ENCODE measurements at places on chromosomes 2 and 18.
A peak's percentile ranks its signal among the peaks of the same experiment; 100 is the strongest.

GRCh38 chr2:5538772-5539171, 153.4 kb upstream of the SOX11 start:
- no peak for DNase-seq

GRCh38 chr18:79315596-79315995, 80.1 kb upstream of the NFATC1 start:
- no peak for DNase-seq

DNA sequence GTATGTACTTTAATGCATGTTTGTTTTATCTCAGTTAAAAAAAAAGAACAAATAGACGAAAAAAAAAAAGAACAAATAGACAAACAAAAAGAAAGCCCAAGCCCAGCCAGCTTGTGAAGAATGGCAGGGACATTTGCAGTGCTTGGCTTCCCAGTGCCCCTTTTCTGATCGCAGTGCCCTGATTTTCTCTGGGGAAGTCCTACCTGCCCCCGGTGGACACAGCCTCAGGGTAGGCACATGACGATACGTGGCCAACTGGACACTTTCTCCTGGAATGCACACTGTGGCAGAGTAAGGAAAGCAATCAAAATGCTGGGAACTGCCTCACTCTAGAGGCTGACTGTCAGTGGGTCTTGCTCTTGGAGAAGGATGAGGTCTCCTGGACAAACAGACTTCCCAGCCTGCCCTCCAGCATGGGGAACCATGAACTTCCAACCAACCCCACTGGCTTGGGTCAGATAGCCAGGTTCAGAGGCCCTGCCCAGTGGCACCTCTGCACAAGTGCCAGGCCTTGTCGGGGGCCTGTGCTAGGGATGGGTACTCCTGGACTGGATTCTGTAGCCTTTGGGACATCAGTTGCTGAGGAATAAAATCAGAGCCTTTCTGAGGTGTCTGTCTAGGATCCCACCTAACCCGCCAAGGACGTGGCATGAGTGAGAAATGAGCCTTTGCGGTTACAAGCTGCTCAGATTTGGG, 76.7 kb downstream of the INHBB start:
- DNase-seq: no peak

GRCh38 chr2:32591669-32592463, 36.0 kb upstream of the TTC27 start:
- no peak for DNase-seq

GRCh38 chr2:170436077-170436943, 258.4 kb downstream of the MYO3B start:
- no peak for DNase-seq

- no peak for DNase-seq
Measured at GRCh38 chr2:148305476-148305875, 284.6 kb downstream of the MBD5 start.

- peak; percentile 100 for DNase-seq
Measured at GRCh38 chr2:69914164-69914949, 552 bp upstream of the MXD1 start.

- DNase-seq: no peak
Measured at GRCh38 chr2:47070155-47070919, 84.8 kb downstream of the STPG4 start.

DNA sequence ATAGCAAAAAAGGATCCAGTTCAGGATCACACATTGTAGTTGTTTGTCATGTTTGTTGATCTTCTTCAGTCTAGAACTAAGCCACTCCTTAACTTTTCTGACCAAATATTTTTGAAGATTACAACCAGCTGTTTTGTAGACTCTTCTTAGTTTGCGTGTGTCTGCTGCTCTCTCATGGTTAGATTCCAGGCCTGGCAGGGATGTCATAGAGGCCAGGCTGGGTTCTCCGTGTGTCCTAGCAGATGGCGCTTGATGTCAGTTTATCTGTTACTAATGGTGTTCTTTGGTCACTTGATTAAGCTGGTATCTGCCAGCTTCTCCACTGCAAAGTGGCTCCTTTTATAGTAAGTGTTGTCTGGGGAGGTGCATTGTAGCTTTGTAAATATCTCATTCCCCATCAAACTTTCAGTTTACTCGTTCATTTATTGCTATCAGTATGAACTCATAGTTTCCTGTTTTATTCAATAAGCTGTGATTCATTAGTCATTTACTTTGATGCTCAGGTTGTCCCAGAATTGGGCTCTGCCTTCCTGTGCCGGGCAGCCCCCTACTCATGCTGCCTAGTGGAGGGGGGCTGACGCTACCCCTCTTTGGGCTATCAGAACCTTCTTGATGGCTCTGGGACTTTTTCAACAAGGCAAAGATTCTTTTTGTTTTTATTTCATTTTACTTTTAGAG, 42.1 kb downstream of the GRHL1 start:
- no peak for DNase-seq

DNA sequence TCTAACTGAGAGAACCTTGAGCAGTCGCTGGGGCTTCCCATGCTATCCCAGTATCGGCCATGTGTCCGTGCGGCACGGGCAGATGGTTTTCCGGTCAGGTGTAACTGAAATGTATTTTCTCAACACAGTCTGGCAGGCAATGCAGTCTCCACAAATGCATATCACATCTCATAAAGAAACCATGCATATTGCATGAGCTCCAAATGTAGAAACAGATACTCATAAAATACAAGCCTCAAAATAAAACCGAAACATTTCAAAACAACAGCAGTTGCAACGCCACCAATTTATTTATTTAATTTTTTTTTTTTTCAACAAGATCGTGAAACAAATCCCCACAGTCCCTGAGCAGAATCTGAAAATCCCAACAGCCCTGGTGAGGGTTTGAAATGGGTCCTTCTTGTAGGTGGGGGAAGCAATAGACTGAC, 299.4 kb downstream of the LPIN1 start:
- DNase-seq: no peak

- DNase-seq: no peak
Measured at GRCh38 chr2:165192729-165193128, 11.1 kb downstream of the SCN3A start.

DNA sequence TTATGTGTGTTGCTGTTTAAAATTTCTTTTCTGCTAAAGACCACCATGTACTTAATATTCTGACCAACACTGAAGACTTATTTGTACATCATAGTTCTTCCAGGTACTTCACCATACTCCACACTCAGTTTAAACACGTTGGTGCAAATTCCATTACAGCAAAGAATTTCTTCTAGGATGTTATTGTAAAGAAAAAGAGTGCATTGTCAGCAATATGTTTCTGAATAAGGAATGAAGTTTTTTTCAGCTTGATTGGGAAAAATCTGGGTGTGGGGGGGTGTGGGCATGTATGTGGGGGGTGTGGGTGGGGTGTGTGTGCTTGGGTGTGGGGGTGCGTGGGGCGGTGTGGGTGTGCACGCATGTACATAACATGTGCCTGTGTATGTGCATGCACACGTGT, 164.1 kb downstream of the PTGR3 start:
- DNase-seq: no peak

DNA sequence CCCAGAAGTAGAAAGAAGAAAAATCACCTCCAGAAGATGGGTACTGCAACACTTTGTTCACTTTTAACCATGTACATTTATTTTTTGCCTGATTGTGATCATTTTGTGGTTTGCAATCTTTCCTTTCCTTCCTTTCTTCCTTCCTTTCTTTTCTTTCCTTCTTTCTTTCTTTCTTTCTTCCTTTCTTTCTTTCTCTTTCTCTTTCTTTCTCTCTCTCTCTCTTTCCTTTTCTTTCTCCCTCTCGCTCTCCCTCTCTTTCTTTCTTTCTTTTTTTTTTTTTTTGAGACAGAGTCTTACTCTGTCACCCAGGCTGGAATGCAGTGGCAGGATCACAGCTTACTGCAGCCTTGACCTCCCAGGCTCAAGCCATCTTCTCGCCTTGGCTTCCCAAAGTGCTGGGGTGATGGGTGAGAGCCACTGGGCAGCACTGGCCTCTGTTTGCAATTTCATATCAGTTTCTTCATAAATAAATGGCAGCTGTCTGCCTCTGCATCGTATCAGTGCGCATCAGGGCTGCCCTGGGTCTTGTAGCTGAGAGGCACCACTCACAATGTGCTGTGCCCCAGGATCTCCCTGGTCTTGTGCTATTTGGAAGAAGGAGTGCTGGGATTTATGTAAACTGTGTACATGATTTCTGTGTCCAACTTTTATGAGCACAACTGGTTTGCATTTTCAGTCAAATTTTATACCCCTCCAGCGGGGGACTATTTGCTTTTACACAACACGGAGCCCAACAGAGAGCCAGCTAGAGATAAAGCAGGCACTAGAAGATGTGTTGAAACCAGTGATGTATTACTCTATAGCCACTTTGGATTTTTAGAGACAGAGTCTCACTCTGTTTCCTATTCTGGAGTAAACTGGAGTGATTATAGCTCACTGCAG, 6.9 kb upstream of the LIMS2 start:
- no peak for DNase-seq

DNA sequence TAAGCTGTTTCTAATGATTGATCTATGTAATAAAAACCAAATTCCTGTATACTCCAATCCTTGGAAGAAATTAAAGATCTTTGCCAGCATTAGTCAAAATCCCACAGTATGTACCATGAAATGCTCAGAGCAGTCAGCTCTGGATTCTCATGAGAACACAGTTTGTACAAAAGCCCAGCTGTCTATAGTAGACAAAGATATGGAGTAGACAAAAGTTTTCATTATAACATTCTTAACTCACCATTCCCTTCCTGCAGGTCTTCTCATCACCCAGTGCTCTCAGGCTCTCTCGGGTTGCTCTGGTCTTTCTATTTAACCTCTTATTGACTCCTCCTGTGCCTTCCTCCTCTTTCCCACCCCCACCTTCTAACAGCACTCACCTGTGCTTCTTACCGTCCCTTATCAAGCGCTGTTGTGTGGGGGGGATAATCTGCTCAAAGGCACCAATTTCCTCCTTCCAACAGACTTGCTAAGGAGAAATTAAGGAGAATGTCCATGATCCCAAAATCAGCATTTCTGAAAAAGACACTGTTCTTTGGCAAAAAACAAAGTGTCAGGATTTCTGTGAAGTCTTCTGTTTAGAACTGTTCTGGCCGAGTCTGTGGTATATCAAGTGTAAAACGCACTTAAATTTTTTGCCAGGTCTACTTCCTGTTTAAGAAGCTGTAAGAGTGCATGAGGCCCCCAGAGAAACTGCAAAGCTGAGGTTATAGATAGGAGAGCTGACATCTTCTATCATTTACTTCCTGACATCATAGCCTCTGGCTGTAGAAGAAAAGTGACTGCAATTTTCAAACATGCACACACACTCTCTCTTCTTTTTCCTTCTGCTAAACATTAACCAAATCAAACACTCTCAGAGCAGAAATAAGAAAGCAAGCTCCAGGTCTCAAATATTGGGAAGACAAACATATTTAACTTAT, 144.1 kb downstream of the EVA1A start:
- DNase-seq: no peak

- DNase-seq: no peak
Measured at GRCh38 chr2:96897491-96898134, 27.7 kb upstream of the SEMA4C start.

DNA sequence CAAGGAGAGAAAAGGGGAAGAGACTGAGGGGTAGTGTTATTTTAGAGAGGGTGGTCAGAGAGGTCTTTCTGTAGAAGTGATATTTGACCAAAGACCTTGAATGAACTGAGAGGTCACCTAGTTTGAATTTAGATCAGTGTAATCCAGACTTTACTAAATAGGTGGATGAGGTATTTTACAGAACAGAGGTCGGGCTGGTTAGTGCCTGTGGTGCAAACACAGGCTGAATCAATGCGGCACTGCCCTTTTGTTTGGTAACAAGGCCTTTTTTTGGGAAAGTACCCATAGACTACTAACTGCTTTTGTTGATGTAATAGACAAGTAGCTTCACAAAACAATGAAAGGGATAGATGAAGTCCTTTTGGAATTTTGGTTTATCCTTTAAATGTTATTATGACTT, 15.9 kb downstream of the RAPGEF4 start:
- DNase-seq: no peak

GRCh38 chr2:190188289-190188688, 125.8 kb upstream of the MSTN start:
- DNase-seq: no peak

DNA sequence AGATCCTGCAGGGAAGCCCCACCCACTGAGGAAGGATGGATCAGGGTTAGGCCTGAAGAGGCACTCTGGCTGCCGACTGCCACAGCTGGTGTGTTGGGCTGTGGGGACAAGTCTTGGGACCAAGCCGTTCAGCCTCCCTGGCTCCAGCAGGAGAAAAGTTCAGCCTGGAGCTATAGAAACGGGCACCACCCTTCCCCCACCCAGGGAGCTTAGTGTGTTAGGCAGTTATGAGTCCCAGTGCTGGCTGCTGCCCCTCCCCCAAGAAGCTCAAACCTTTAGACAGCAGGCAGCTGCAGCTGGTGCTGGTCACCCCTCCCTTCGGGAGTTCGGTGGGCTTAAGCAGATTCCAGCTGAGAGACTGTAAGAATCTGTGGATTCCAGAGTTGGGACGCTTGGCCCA, 447.1 kb upstream of the HS6ST1 start:
- DNase-seq: no peak

- no peak for DNase-seq
Measured at GRCh38 chr2:8627692-8628085, 54.2 kb upstream of the ID2 start.

- no peak for DNase-seq
Measured at GRCh38 chr2:79373358-79374130, 139.3 kb upstream of the CTNNA2 start.

GRCh38 chr2:166074430-166074829, 53.4 kb downstream of the SCN1A start:
- no peak for DNase-seq

DNA sequence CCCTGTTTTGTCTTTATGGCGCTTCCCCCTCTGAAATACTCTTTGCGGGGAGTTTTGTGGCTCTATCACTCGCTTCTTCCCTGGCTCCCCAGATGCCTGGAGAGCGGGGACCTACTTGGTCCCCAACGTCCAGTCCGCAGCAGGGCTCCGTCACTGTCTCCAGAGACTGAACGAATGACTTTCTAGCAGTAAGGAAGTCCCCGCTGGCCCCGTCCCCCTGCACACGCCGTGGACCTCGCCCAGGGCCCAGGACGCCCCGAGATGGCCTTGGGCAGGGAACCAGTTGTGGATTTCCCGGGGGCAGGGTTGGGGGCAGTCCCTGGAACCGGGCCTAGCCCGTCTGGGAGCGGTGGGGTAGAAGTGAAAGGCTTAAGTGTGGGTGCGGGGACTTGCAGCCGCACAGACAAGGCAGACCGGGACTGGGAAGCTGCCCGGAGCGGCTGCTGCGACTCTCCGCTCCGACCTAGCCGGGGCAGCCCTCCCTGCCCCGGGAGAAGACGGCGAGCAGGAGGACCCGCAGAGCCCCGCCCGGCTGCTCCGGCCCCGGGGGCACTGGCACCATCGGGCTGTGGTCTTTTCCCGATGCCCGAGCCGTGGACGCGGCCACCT, 821 bp upstream of the EPHA4 start:
- no peak for DNase-seq

- no peak for DNase-seq
Measured at GRCh38 chr2:7356909-7357584, 439.8 kb downstream of the RNF144A start.

DNA sequence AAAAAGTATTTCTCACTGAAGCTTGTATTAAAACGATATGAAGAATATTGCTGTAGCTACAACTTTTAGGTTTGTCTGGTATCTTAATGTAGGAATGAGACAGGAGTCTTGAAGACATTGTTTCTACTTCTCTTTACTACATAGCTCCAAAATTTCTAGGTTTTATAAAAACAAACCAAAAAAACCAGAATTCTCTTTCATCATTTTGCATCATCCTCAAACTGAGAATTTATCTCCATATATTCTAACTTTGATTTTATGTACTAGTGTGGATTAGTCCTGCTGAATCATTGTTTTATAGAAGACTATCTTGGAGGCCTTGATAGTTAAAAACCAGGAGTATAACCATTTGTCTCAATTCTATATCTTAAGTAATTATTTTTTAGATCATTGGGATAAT, 100.2 kb downstream of the ICA1L start:
- no peak for DNase-seq

- DNase-seq: no peak
Measured at GRCh38 chr2:117686699-117687098, 127.8 kb upstream of the DDX18 start.

- no peak for DNase-seq
Measured at GRCh38 chr2:95539290-95539689, 52.5 kb upstream of the TRIM43 start.
